ENCODE measurements at places on chromosomes 5 and 9. TPM values are rescaled to one million over a fixed set of nuclear protein-coding genes. Genes with fewer than 3 reads are reported as not detected.
A peak's percentile ranks its signal among the peaks of the same experiment; 100 is the strongest.

DNA sequence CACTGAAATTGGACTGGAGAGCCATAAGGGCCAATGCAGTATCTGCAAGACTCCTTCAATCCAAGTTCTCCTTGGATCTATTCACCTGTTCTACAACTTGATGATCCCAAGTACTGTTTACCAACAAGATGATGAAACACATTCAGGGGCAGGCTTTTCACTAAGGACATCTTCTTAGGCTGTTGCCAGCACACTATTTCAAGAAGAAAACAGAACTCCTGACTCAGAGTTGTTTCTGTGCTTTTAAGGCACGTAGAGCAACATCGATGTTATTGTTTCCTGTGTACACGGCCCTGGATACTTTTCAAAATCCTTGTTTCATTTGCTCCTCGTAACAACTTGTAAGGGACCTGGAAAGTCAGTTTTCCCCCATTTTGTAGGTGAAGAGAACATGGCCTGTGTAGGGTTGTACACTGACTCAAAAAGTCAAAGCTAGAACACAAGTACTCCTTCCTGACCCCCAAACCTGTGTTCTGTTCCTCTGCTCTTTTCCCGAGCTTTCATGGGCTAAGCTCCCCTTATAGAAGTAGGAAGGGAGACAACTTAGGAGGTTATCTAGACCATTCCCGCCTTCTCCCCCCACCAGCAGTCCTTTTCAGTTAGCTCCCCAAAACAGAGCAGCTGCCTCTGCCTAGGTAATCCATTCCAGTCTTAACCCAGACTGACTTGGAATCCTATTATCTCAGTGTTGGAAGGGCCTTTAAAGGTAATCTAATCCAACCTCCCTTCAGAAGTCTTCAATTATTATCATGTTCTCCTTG is 5.2 kb upstream of the MGAT1 start:
- H3K4me3 ChIP-seq: no peak overlapping the region
- no peak for DNase-seq
- peak overlapping the region; percentile 2 for H3K27ac ChIP-seq
- peaks cover 68% of the 10 kb centered on the region for H3K4me1 ChIP-seq
- H3K27me3 ChIP-seq: no peaks in the 10 kb centered on the region

DNA sequence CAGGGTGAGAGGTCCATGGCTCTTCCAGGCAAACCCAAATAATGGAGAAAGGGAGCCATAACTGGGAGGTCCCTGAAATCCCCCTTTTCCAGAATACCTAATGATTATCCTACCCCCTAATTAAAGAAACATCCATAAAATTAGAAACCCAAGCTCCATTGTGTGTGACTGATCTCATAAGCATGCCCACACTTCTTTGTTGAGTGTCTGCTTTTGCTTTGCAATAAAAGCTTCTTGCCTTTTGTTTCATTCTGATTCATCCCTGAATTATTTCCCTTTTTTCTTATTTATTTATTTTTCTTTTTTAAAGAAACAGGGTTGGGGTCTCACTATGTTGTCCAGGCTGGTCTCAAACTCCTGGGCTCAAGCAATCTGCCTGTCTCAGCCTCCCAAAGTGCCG is 33.1 kb downstream of the BTF3 start:
- H3K4me3 ChIP-seq: no peak overlapping the region
- no peak overlapping the region for H3K27ac ChIP-seq
- DNase-seq: no peak
- H3K36me3 ChIP-seq: no peaks in the 10 kb centered on the region
- H3K4me1 ChIP-seq: no peaks in the 10 kb centered on the region

DNA sequence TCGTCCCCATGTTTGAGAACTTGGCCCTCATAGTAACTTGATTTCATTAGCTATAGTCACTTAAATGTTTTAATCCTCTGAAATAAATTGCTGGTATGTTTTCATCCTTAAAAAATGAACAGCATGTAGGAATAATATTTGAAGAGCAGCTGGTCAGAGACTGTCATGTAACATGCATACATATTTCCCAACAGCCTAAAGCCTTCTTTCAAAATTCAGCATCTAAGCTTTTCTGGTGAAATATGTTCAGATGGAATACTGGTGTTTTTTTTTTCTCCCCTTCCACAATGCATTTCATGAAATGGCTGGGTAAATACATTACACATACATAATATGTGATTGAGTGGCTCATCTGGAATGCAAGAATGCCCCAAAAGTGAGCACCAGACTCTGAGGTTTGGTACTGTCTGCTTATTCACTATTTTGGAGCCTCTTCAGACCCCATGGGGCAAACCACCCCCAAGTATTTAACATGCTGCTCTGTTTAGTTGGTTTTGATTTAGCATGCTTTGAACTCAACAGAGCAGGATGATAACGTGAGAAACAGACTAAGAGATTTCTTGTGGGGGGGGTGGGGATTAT is 94.0 kb downstream of the SMARCA2 start:
- H3K27me3 ChIP-seq: no peaks in the 10 kb centered on the region
- H3K36me3 ChIP-seq: peaks cover 53% of the 10 kb centered on the region
- H3K4me1 ChIP-seq: no peaks in the 10 kb centered on the region
- H3K27ac ChIP-seq: no peak overlapping the region
- no peak overlapping the region for H3K4me3 ChIP-seq

- H3K27ac ChIP-seq: no peak overlapping the region
- H3K27me3 ChIP-seq: no peaks in the 10 kb centered on the region
- no peak overlapping the region for H3K4me3 ChIP-seq
- H3K36me3 ChIP-seq: no peaks in the 10 kb centered on the region
- DNase-seq: no peak
Measured at GRCh38 chr5:40945111-40945510, 35.8 kb downstream of the C7 start.

DNA sequence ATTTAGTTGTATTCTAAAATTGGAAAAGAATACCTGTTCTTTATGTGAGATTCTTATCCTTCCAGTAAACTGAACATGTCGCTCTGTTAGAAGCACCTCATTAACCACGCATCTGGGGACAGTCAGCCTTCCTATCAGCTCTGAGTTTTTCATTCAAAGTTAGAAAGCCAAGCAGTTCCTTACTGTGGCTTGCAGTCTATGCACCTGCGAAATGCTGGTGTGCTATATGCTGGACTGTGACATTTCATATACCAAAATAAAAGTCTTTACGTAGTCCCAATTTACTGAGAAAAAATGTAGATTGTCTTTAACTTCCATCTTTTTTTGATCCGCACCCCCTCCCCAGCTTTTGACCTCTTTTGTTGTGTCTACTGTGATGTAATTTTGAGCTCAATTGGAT is 4.3 kb downstream of the ANP32B start:
- DNase-seq: no peak
- H3K36me3 ChIP-seq: no peaks in the 10 kb centered on the region
- no peak overlapping the region for H3K27ac ChIP-seq
- no peaks in the 10 kb centered on the region for H3K27me3 ChIP-seq
- H3K4me3 ChIP-seq: no peak overlapping the region
- peaks cover 19% of the 10 kb centered on the region for H3K4me1 ChIP-seq

DNA sequence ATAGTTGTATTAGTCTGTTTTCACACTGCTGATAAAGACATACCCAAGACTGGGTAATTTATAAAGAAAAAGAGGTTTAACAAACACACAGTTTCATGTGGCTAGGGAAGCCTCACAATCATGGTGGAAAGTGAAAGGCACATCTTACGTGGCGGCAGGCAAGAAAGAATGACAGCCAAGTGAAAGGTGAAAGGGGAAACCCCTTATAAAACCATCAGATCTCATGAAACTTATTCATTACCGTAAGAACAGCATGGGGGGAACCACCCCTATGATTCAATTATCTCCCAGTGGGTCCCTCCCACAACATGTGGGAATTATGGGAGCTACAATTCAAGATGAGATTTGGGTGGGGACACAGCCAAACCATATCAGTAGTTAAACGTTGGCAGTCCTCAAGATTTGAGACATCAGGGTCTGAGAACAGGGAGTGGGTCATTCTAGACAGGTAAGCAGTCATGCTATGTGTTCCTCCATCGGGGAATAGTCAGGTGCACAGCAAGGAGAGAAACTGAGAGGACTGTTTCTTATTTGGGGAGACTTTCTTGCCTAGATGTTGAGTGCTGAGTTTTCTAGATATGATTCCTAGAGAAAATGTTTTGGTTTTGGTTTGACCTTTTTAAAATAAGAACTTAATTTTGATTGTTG is 45.8 kb upstream of the ENTREP1 start:
- DNase-seq: no peak
- H3K36me3 ChIP-seq: no peaks in the 10 kb centered on the region
- H3K4me1 ChIP-seq: no peaks in the 10 kb centered on the region

- no peaks in the 10 kb centered on the region for H3K27me3 ChIP-seq
- H3K36me3 ChIP-seq: no peaks in the 10 kb centered on the region
- no peak overlapping the region for H3K4me3 ChIP-seq
- no peak for DNase-seq
- no peak overlapping the region for H3K27ac ChIP-seq
- peaks cover 8% of the 10 kb centered on the region for H3K4me1 ChIP-seq
Measured at GRCh38 chr5:111138096-111138495, 45.9 kb downstream of the WDR36 start.

DNA sequence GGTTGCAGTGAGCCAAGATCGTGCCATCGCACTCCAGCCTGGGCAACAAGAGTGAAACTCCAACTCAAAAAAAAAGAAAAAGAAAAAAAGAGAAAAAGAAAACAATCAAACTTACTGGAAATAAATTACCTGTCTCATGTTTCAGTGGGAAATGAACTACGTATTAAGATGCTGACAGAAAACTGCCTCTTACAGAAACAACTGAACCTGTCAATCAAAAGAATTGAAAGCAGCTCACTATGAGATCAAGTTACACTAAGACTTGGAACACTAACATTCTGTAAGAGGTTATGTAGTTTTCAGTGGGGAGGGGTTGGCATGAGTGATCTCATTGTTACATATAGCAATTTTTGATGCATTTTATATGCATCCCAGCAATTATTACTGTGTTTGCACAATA is 64.4 kb upstream of the SPATA31E1 start:
- H3K4me3 ChIP-seq: no peak overlapping the region
- H3K36me3 ChIP-seq: no peaks in the 10 kb centered on the region
- no peak overlapping the region for H3K27ac ChIP-seq
- H3K4me1 ChIP-seq: no peaks in the 10 kb centered on the region
- peak; percentile 17 for DNase-seq

DNA sequence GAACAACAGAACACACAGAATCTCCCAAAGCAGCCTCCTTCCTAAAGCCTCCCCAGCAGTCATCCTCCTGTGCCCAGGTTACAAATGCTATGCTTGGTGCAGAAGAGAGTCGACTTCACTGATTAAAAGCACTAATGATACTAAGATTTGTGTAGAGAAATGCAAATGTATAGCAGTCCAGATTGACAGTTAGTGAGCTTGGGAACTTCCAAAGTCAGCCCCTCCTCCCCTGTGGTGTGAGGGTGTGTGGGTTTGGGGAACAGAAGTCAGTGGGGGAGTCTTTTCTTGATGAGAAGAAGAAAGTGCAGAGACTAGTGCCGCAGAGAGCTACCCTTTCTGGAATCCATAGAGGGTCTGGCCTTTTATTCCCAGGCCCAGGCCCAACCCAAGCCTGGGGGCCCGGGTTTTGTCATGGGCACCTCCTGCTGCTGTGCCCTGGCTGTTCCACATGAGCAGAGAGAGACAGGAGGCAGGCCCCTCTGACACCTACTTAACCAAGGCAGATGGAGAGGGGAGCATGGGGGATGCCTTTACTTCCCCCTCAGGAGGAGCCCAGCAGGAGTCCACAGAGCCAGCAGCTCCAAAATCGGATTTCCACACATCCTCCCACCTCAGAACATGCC is 173.3 kb downstream of the DENND1A start:
- no peak overlapping the region for H3K27ac ChIP-seq
- H3K4me3 ChIP-seq: no peak overlapping the region
- no peaks in the 10 kb centered on the region for H3K27me3 ChIP-seq
- H3K4me1 ChIP-seq: no peaks in the 10 kb centered on the region
- DNase-seq: no peak
- peaks cover 14% of the 10 kb centered on the region for H3K36me3 ChIP-seq

DNA sequence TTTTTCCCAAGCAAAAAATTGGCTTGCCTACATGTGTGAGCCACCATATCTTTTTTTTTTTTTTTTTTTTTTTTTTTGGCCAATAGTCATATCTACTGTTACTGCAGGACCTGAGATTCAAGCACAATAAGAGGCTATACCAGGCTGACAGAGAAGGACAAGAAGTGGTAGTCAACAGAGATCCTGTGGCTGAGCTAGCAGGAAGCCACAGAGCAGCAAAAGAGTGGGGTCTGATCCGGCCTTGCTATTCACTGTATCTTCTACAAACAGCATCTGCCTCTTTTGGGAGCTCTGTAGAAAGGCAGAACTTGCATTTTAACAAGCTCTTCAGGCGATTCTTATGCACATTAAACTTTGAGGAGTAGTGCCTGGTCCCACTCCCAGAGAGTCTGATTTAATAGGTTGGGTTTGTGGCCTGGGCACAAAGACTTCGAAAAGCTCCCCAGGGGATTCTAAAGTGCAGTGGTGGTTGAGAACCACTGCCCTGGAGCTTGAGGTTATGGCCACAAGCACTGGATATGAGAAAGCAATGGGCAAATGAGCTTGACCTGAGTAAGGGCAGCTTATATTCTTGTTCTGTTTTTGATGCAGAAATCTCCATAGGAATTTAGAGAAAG is 162.8 kb downstream of the PIK3R1 start:
- H3K36me3 ChIP-seq: no peaks in the 10 kb centered on the region
- no peaks in the 10 kb centered on the region for H3K27me3 ChIP-seq
- DNase-seq: no peak
- no peak overlapping the region for H3K4me3 ChIP-seq
- no peaks in the 10 kb centered on the region for H3K4me1 ChIP-seq

DNA sequence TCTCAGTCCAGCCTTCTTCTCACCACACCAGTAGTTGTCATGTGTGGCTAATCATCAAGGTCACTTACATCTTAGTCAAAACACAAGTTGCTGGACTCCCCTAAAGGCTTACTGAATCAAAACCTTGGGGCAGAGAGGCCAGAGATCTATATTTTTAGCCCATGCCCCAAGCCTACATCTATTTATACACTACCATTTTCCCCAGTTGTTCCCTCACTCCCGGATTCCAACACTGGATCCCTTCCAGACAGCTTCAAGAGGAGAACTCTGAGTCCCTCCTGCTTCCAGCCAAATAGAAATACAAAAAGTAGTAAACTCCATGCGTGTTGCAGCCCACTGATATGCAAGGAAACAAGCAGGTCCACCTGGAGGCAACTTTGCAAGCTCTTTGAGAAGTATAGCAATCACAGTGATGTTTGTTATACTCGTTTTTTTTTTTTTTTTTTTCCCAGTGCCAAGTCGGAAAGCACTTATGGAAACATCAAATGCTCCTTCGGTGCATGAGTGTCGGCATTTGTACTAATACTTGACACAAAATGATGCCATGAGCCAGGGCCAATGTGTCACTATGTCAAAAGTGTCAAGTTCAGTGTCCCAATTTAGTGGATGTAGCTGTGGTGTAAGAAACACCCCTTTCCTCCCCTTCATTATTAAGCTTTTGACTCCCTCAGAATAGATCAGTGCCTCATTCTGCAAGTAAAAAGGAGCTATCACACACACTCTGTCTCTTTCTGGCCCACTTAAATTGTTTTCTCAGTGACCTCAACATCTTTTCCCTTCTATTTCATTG is 594.2 kb upstream of the SGCD start:
- DNase-seq: peak; percentile 11
- H3K4me1 ChIP-seq: peaks cover 27% of the 10 kb centered on the region
- no peak overlapping the region for H3K4me3 ChIP-seq
- H3K27me3 ChIP-seq: peaks cover 36% of the 10 kb centered on the region
- H3K36me3 ChIP-seq: no peaks in the 10 kb centered on the region
- peak overlapping the region; percentile 20 for H3K27ac ChIP-seq

- H3K4me1 ChIP-seq: no peaks in the 10 kb centered on the region
- peaks cover under 1% of the 10 kb centered on the region for H3K36me3 ChIP-seq
- H3K4me3 ChIP-seq: no peak overlapping the region
- DNase-seq: no peak
- no peak overlapping the region for H3K27ac ChIP-seq
Measured at GRCh38 chr9:21001581-21001980, 29.9 kb downstream of the HACD4 start.

Gene NEURL1B
- 27.3 TPM for total RNA-seq

Gene POU5F2
- 0.89 TPM for total RNA-seq

Gene TOR1B
- total RNA-seq: 16.3 TPM

Gene GAPT
- total RNA-seq: 0.44 TPM

Measured in muscle of leg (tissue), 16 donors.